ENCODE measurements at places on chromosomes 4 and X. TPM values are rescaled to one million over a fixed set of nuclear protein-coding genes. Genes with fewer than 3 reads are reported as not detected.

DNA sequence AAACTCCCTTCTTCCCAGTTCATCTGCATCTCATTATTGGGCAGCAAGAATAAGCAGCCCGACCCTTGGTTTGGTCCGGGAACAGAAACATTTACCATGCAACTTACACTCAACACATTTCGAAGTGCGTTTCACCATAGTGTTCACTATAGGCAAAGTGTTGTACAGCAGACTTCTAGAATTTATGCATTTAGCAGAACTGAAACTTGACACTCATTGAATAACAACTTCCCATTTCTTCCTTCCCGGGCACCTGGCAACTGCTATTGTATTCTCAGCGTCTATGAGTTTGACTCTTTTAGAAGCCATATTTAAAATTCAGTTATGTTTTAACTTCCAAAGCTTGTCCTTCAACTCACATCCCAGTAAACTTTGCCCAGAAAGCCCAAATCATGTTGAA, 840.6 kb downstream of the NLGN4X start:
- no peaks in the 10 kb centered on the region for H3K4me1 ChIP-seq
- H3K27ac ChIP-seq = no peak overlapping the region
- DNase-seq = no peak
- no peaks in the 10 kb centered on the region for H3K36me3 ChIP-seq

- H3K27ac ChIP-seq = no peak overlapping the region
- no peak for DNase-seq
- H3K36me3 ChIP-seq = no peaks in the 10 kb centered on the region
- H3K27me3 ChIP-seq = no peaks in the 10 kb centered on the region
- H3K4me3 ChIP-seq = no peak overlapping the region
Observed at GRCh38 chr4:165474784-165475705, 96.2 kb downstream of the CPE start.

DNA sequence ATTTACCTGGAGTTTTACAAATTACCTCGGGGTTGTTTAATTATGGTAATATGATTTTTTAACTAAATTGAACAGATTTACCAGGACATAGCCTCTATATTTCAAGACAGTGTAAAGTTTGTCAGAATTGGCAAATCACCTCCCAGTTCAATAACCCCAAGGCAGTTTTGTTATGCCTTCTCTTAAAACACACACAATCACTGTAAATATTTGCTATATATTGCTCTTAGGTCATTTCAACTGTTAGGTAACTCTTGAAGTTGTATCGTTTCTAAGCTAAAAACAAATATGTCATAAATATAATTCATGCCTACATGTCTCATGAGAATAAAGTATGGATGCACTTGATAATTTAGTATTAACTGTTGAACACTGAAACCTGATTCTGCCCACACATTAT, 24.1 kb downstream of the PDLIM5 start:
- H3K4me1 ChIP-seq = peaks cover 28% of the 10 kb centered on the region
- DNase-seq = no peak
- no peaks in the 10 kb centered on the region for H3K27me3 ChIP-seq
- H3K4me3 ChIP-seq = no peak overlapping the region

- H3K4me1 ChIP-seq = peaks cover 30% of the 10 kb centered on the region
- no peaks in the 10 kb centered on the region for H3K36me3 ChIP-seq
- H3K27ac ChIP-seq = peak overlapping the region; percentile 87
- H3K4me3 ChIP-seq = no peak overlapping the region
- peak; percentile 89 for DNase-seq
- no peaks in the 10 kb centered on the region for H3K27me3 ChIP-seq
Observed at GRCh38 chr4:124478470-124478869, 234.1 kb downstream of the ANKRD50 start.

The HSPA4L gene
- 1.3 TPM for polyA plus RNA-seq

DNA sequence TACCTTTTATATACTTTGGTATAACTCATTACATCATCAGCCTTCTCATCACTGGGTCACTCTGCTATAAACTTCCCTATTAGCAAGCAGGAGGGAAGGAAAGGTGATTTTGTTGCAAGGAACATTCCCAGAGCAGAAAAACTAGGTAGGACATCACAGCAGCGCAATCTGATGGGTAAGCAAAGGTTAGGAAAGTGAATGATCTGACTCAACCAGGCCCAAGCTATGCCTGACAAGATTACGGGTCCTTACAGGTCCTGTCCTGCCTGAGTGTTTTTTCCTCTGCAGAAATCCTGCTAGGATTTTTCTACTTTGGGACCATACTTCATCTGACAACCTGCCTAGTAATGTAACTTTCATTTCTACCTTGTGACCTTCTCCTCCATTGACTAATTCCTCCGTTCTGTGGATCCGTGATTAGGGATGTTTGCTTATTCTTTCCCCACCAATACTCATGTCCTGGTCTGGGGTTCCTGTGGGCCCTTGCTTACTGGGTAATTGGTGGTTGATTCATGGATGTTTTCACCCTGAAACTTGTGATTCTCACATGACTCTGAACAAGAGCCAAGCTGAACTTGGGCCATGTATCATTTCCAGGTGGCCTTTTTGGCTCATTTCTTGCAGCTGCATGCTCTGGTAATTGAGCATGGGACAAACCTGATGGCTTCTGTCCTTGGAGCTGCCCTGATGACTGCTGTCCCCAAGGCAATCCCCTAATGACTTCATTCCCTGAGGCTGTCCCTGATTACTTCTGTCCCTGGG, 111.9 kb upstream of the KIT start:
- H3K4me3 ChIP-seq = no peak overlapping the region
- H3K27me3 ChIP-seq = no peaks in the 10 kb centered on the region
- H3K36me3 ChIP-seq = no peaks in the 10 kb centered on the region
- no peak overlapping the region for H3K27ac ChIP-seq

The GDPD2 gene
- polyA plus RNA-seq = 0.08 TPM

- H3K27ac ChIP-seq = no peak overlapping the region
- H3K4me1 ChIP-seq = no peaks in the 10 kb centered on the region
- no peaks in the 10 kb centered on the region for H3K36me3 ChIP-seq
- no peaks in the 10 kb centered on the region for H3K27me3 ChIP-seq
- H3K4me3 ChIP-seq = no peak overlapping the region
- no peak for DNase-seq
Observed at GRCh38 chrX:97199501-97199900, 315.8 kb downstream of the RPA4 start.

GRCh38 chr4:158484173-158484885, 37.4 kb upstream of the RXFP1 start:
- H3K27me3 ChIP-seq = no peaks in the 10 kb centered on the region
- no peaks in the 10 kb centered on the region for H3K36me3 ChIP-seq
- no peak overlapping the region for H3K4me3 ChIP-seq
- H3K27ac ChIP-seq = no peak overlapping the region

GRCh38 chr4:151540728-151541388, 131.9 kb downstream of the FHIP1A start:
- DNase-seq = peak; percentile 76
- peak overlapping the region; percentile 4 for H3K4me3 ChIP-seq
- H3K27me3 ChIP-seq = no peaks in the 10 kb centered on the region

- no peak overlapping the region for H3K27ac ChIP-seq
- H3K36me3 ChIP-seq = no peaks in the 10 kb centered on the region
- DNase-seq = no peak
- peaks cover 2% of the 10 kb centered on the region for H3K4me1 ChIP-seq
- no peaks in the 10 kb centered on the region for H3K27me3 ChIP-seq
Observed at GRCh38 chrX:119602701-119603255, 3.4 kb downstream of the NKRF start.

- no peak for DNase-seq
- no peaks in the 10 kb centered on the region for H3K36me3 ChIP-seq
- no peak overlapping the region for H3K27ac ChIP-seq
- H3K4me1 ChIP-seq = no peaks in the 10 kb centered on the region
- H3K27me3 ChIP-seq = no peaks in the 10 kb centered on the region
Observed at GRCh38 chr4:166980419-166980818, 253.9 kb downstream of the SPOCK3 start.

GRCh38 chrX:130253916-130254315, 14.8 kb downstream of the ZNF280C start:
- no peaks in the 10 kb centered on the region for H3K4me1 ChIP-seq
- no peaks in the 10 kb centered on the region for H3K36me3 ChIP-seq
- H3K27me3 ChIP-seq = no peaks in the 10 kb centered on the region
- no peak for DNase-seq

The NR3C2 gene
- polyA plus RNA-seq = 4.5 TPM

The VSIG4 gene
- polyA plus RNA-seq = not detected

- no peaks in the 10 kb centered on the region for H3K27me3 ChIP-seq
- no peak for DNase-seq
- no peaks in the 10 kb centered on the region for H3K36me3 ChIP-seq
- peak overlapping the region; percentile 23 for H3K4me3 ChIP-seq
Observed at GRCh38 chrX:79366556-79366872, 620 bp downstream of the ITM2A start.

The GAGE12E gene
- polyA plus RNA-seq = not detected

DNA sequence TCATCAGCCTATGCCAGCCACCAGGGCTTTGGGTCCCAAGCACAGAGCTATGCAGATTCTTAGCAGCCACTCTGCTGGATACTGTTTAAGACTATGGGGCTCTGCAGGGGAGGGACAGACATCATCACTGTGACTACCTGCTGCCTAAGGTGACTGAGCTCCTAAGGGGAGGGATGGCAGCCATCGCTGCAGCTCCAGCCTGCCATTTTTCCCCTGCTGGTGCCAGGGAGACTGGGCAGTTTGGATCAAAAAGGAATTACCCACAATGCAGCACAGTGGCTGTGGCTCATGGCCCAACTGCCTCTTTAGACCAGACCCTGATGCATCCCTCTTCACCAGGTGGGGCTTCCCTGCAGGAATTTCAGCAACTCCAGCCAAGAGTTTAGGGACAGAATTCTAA, 28.6 kb upstream of the INPP4B start:
- no peaks in the 10 kb centered on the region for H3K27me3 ChIP-seq
- DNase-seq = no peak
- no peaks in the 10 kb centered on the region for H3K36me3 ChIP-seq
- no peak overlapping the region for H3K27ac ChIP-seq
- no peak overlapping the region for H3K4me3 ChIP-seq
